Naive thymus-derived CD8-positive, alpha-beta T cell (primary cell): ENCODE measurements at places on chromosomes 6 and 20.

DNA sequence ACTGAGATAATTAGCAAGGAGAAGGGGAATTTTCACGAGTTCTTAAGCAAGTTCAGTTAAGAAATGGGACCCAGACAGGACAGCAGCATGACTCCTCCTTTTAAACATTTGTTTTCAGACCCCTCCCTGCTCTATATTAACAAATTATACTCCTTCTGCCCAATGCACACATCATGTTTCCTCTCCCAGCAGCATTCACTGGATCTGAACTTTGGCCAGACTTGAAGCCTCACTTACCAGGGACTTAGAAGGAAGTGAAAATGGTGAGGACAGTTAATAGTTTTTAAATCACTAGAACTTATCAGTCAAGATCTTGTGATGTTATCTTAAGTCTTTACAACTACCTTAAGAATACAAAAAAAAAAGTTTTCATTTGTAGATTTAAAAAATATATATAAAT, 1174.7 kb upstream of the MAP3K7 start:
- DNase-seq: no peak

DNA sequence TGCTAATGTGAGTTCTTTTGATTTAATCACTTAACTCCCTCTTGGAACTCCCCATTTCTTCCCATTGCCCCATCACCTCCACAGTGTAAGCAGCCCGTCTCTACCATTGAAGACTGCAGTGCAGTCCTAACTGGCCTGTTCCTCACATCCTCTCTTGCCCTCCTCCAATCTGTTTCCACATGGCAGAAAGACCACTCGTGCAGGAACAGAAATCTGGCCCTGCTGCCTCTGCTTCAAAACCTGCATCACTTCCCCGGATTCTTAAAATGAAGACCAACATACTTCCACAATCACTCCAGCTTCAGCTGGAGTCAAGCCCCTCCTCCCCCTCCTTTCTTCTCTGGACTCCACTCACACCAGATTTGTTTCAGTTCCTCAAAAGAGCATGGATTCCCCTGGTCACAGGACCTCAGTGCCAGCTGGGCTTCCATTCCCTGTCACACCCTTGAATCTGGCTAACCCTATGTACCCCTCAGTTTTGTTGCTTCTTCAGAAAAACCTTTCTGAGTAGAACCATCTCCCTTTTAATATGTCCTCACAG, 802.3 kb downstream of the MAFB start:
- no peak for DNase-seq

DNA sequence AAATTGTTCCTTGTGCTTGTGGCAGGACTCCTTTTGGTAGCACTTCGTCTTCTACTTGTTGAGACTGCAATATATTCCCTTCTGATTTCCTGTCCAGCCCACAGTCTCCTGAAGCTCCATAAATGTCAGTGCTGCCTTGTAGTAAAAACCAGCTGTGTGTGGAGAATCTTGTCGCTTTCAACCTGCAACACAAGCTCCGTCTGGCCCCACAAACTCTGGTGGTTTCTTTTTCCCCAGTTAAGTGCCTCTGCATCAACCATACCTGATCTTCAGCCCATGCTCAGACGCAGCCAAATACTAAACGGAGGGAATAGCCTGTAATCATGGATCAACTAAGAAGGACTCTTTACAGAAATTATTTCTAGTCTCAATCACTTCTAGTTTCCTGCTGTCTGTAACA, 1133.3 kb upstream of the ADGRB3 start:
- no peak for DNase-seq

DNA sequence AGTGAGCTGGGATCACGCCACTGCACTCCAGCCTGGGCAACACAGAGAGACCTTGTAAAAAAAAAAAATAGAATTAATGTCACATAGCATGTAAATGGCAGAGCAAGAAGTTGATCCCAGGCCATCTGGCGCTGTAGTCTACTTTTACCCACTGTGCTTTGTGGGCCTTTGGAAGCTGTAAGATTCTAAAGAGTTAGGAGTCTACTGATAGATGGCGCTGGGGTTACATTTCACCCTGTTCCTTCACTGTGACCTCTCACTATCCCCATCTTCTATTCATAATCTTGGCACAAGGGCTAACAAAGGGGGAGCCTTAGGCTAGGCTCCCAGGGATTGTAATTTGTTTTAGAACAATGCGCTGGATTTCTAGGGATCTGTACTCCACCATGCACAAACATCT, 24.4 kb downstream of the SIRPD start:
- no peak for DNase-seq
